RPMI7951 (cell line): ENCODE measurements at places on chromosomes 12 and 14. TPM values are rescaled to one million over a fixed set of nuclear protein-coding genes. Genes with fewer than 3 reads are reported as not detected.

The GSC gene
- total RNA-seq, result not detected in 2 replicates

The ZBTB1 gene
- total RNA-seq, result 28.0 and 33.0 TPM in 2 replicates

DNA sequence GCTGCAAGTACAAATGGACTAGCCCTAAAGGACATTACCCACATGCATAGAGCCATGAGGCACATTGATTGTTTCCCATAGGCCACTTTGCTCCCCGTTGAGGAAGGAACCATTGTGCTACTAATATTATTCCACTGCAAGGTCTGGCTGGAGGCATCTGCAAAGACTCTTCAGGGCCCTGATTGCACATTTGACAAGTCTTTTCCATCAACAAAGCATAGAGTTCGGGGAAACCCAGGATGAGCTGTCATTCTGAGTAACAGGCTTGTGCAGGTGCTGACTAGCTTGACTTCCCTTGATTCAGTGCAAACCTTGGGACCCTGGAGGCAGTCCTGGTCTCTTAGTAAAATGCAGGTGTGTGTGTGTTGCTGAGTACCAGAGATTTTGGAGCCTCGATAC, 73.8 kb downstream of the SUSD6 start:
- DNase-seq, result peak; percentile 37

The SLC25A47 gene
- total RNA-seq, result not detected in 2 replicates

- DNase-seq, result no peak
These were observed 811.7 kb downstream of the GALC start for GRCh38 chr14:87181288-87181687.
